ENCODE measurements at places on chromosomes 11 and 22. TPM values are rescaled to one million over a fixed set of nuclear protein-coding genes. Genes with fewer than 3 reads are reported as not detected.

Gene CCDC87
- total RNA-seq: 1.1 TPM

Gene PRPF19
- total RNA-seq: 46.0 TPM

Gene MSANTD2
- total RNA-seq: 10.6 TPM

Gene OR52I2
- not detected for total RNA-seq

Gene ZNF214
- total RNA-seq: 4.7 TPM

GRCh38 chr11:36354221-36355003 lies 58.3 kb downstream of the PRR5L start:
- no peak for DNase-seq

DNA sequence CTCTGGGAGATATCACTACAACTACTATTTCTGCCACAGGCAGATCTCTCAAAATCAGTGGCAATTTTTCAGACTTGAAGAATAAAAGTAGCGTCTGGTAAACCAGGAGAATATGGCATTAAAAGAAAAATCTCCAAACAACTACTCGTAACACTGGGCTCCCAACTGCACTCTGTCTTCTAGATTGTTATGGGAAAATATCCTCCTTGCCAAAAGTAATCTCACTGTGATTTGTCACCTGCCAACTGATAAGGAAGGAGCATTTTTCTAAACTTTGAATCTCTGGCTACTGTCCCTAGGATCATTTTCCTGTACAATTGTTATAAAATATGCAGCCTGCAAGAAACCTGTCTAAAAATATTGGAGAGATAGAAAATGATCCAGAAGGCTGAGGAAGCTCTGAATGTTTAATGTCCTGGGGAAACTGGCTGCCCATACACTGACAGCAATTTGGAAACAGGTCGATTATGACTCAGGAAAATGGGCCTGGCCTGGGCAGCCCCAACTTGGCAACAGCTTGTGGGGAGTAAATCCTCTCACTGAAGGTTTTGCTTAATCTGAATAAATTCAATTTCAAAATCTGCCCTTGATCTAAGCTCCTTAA lies 90.5 kb upstream of the DBX1 start:
- no peak for DNase-seq

GRCh38 chr22:49365910-49366309 lies 461.8 kb downstream of the BRD1 start:
- DNase-seq: peak; percentile 34

GRCh38 chr11:86798988-86799387 lies 1.4 kb upstream of the PRSS23 start:
- no peak for DNase-seq

- DNase-seq: peak; percentile 36
Measured at GRCh38 chr11:14894657-14895598, 2.9 kb upstream of the CYP2R1 start.

- peak; percentile 42 for DNase-seq
Measured at GRCh38 chr11:2477254-2477653, 32.4 kb downstream of the KCNQ1 start.

DNA sequence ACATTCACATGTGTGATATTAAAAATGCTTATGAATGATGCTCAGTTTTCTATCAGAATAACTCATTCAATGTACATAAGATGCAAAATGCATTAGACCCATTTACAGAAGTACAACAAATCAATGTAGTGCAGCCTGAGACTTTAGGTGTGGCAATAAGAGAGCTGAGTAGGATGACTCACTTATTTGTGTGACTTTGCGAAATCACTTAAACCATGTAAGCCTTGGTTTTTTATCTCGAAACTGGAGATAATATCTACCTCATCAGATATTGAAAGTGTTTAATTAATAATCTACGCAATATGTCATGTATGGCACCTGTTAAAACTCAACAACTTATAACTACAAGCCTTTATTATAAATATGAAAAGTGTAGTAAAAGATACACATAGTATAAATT lies 105.7 kb upstream of the LUZP2 start:
- DNase-seq: no peak

All from osteoblast (primary cell).